ENCODE measurements at places on chromosomes 6 and 20.

GRCh38 chr6:36998723-36999038 is 6.8 kb upstream of the FGD2 start:
- DNase-seq: no peak

GRCh38 chr6:151553416-151554165 is 59.8 kb downstream of the CCDC170 start:
- no peak for DNase-seq

- no peak for DNase-seq
These were observed 20.1 kb upstream of the RNGTT start for GRCh38 chr6:88983532-88983931.

- no peak for DNase-seq
These were observed 958 bp downstream of the MLIP start for GRCh38 chr6:54112151-54112650.

DNA sequence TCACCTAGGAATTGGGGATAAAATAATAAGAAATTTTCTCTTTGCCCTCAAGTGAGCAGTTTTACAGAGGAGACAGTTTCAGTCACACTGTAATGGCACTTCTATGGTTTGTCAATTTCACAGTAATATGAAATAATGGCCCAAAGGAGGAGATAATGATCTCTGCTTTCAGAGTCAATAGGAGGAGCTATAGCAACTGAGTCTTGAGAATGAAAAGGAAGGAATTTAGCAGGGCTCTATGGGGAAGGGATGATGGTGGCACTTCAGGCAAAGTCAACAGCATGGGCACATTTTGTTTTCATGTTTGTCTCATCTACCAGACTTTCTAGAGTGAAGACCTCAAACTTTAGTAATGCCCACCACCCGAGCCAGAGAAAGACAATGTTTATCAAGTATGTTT is 138.3 kb upstream of the HMGN3 start:
- DNase-seq: no peak

GRCh38 chr6:80366051-80366450 is 259.6 kb downstream of the BCKDHB start:
- DNase-seq: no peak

- DNase-seq: no peak
These were observed 38.7 kb downstream of the NCR2 start for GRCh38 chr6:41373919-41374617.

DNA sequence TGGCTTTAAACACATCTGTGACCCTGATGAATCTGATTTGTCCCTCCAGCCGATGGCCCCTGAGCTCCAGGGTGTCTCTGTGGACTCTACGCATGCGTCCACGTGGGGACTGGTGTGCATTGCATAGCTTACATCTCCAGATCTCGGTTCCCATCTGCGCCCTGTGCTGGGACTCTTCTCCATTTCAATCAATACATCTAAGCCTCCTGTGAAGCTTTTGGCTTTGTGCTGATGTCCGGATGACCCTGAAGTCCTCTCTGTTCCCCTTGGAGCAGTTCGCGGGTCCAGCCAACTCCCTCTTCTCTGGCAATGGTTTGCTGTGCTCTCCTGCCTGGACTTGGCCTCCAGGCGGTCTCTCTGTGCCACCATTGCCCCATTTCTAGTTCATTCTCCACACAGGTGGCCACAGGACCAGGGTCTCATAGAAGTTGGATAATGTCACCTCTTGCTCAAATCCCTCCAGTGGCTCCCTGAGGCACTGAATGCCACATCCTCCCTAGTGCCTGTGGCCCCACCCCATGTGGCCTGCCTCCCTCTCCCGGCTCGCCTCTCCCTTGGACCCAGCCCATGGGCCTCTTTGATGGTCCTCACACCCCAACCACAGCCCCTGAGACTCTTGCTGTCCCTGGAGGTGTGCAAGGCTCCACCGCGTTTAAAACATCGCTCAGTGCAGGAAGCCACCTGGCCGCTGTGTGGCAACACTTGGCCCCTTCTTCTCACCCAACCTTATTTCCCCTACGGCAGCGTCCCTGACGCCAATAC is 155.4 kb downstream of the SYCP2 start:
- DNase-seq: no peak

DNA sequence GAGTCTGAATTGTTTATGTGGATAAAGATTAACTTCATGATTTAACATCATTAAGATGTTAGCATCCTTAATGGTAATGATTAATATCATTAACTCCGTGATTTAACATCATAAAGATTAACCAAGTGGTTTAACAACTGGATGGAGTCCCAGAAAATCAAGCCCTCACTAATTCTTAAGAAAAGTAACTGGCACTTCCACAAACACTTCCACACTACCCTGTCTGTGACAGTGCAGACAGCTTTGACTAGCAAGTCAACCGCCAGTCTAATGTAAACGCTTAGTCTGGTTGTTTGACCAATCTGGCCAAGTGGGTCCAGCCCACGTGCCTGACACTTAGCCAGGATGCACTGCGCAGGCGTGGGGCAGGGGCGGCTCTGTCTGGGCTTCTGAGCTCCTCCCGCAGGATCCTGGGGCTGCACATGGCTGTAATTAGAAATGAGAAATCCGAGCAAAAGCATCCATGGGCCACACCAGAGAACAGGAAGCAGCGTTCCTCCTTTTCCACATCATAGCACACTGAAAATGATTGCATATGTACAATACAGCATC is 424.2 kb downstream of the FOXA2 start:
- DNase-seq: no peak

GRCh38 chr20:19231359-19232035 is 19.1 kb downstream of the SLC24A3 start:
- DNase-seq: no peak

GRCh38 chr6:38784506-38785235 is 69.6 kb downstream of the DNAH8 start:
- DNase-seq: no peak

DNA sequence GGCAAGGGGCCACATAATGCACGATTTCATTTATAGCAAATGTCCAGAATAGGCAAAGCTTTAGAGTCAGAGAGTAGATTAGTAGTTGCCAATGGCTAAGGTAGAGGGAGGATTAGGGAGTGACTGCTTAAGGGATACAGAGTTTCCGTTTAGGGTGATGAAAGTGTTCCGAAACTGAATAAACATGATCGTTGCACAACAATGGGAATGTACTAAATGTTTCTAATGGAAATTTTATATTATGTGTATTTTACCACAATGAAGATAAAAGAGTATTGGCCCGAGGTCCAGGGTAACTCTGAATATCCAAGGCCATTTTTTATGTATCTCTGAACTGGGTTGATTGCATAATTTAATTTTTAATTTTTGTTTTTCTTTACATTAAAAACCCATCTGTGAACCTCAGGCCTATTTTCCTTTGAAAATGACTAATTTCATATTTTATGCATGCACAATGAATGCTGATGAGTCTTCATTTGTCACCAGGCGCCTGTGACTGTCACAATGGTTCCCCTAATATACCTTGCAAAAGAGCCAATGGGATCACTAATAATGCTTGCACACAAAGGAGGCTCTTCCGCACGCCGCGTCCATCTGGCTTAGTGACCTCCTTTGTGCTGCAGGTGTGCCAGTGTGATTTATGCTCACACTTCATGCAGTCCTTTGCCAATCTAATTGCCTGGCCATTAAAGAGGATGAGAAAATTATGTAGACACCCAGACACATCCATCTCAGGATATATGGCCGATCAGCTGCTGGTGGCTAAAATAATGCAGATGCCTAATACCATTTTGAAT is 612.5 kb downstream of the CDH26 start:
- no peak for DNase-seq

- DNase-seq: no peak
These were observed 527.8 kb upstream of the RNF217 start for GRCh38 chr6:124434421-124434820.

DNA sequence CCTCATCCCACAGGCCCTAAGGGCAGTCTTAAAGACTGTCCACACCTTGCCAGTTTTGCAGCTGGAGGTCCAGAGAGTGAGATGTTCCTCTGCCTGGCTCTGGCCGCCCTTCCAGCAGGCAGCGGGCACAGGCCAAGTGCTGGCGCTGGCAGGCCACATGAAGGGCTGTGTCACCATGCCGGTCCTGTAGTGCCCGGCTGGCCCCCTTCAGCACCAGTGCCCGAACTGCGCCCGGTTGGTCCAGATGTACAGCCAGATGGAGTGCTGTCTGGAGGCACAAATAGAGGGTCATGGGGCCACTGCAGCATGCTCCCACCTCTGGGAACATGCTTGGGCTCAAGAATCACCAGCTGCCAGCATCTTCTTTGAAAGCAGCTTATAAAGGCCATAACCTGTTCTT is 3.8 kb downstream of the NFKBIE start:
- DNase-seq: no peak

GRCh38 chr6:125066964-125067363 is 86.6 kb upstream of the TPD52L1 start:
- DNase-seq: no peak

DNA sequence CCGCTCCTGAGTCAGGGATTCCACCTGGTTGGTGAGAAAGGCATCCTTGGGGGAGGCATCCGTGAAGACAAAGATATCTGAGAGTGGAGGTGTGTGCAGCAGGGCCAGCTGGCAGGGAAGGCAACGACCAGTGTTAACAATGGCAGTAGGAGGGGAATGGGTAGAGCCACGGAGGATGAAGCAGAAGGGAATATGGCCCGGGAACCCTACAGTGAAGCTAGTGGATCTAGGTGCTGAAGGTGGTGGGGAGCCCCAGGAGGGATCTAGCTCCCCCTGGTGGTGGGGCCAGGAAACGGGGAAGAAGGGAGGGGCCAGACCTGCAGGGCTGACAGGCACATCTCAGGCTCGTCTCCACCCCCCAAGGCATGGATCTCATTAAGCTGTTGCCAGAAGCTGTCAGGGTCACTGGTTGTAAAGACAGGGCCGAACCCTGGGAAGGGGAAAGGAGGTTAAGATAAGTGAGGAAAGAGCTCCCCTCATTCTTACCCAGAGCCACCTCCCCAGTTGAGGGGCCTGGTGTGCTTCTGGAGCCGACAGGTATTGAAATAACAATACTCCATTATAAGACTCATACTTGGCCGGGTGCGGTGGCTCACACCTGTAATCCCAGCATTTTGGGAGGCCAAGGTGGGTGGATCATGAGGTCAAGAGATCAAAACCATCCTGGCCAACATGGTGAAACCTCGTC is 7.3 kb downstream of the VWA7 start:
- peak; percentile 69 for DNase-seq

- no peak for DNase-seq
These were observed 20.0 kb downstream of the IRF4 start for GRCh38 chr6:411402-412145.
